M059J (cell line): ENCODE measurements at places on chromosomes 5 and 9.

- no peak for DNase-seq
Observed at GRCh38 chr9:690517-691111, 150.9 kb upstream of the DMRT1 start.

DNA sequence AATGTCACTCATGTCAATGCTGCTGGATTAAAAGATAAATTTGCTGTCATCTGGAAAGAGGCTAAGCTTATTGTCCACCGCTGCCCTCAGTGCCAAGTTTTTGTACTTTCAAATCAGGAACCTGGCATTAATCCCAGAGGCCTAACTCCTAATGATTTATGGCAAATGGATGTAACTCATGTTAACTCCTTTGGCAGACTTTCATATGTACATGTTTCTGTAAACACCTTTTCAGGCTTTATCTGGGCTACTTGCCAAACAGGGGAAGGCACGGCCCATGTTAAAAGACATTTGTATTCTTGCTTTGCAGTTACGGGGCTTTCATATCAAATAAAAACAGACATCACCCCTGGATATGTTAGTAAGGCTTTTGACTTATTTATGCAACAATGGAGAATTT lies 608.0 kb upstream of the ACO1 start:
- peak; percentile 63 for DNase-seq

- DNase-seq: peak; percentile 60
Observed at GRCh38 chr5:143402553-143403333, 743 bp downstream of the NR3C1 start.

GRCh38 chr5:123874600-123875201 lies 362.7 kb downstream of the CSNK1G3 start:
- DNase-seq: peak; percentile 67

GRCh38 chr9:92468206-92468605 lies 14.1 kb downstream of the ASPN start:
- peak; percentile 5 for DNase-seq
